ENCODE measurements at places on chromosomes 11 and 22.

GRCh38 chr22:40654522-40655167 lies 18.1 kb upstream of the MRTFA start:
- no peak for DNase-seq

- no peak for DNase-seq
These were observed 586 bp downstream of the OR56A5 start for GRCh38 chr11:5967708-5968107.

DNA sequence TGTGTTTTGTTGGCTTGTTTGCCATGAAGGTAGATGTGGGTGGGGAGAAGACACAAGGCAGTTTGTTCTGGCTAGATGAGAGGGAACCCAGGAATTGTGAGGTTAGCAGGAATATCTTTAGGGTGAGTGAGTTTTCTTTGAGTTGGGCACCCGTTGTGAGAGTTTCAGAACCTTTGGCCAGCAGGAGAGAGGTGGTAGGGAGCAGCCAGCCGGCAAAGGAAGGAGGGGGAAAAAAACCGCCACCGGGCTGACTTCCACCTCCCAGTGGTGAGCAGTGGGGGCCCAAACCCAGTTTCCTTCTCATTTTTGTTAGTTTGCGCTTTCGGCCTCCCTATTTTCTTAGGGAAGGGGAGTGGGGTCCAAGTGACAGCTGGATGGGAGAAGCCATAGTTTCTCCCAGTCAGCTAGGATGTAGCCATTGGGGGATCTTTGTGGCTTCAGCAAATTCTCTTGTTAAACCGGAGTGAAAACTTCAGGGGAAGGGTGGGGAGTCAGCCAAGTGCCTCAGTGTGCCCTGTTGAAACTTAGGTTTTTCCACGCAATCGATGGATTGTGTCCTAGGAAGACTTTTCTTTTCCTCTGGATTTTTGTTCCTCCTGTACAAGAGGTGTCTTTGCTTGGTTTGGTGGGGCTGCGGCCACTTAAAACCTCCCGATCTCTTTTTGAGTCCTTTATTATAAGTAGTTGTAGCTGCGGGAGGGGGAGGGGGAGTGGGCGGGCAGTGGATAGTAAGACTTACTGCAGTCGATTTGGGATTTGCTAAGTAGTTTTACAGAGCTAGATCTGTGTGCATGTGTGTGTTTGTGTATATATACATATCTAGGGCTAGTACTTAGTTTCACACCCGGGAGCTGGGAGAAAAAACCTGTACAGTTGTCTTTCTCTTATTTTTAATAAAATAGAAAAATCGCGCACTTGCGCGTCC lies 1.1 kb upstream of the GCAT start:
- no peak for DNase-seq

DNA sequence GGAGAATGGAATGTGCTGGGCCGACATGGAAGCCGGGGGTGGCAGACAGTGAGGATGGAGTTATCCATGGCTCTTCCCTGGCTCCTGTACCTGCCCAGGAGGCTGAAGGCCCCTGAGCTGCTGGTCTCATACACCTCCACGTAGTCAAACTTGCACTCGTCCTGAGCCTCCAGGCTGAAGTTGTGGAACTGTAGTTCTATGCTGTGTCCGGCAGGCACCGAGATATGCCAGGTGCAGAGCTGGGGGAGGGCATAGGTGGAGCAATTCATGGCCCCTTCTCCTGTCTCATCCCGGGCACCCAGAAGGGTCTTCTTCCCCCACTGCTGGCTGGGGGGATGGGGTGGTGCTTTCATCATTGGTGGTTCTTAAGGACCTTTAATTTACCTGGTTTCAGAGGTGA lies 2.8 kb downstream of the MFRP start:
- no peak for DNase-seq

DNA sequence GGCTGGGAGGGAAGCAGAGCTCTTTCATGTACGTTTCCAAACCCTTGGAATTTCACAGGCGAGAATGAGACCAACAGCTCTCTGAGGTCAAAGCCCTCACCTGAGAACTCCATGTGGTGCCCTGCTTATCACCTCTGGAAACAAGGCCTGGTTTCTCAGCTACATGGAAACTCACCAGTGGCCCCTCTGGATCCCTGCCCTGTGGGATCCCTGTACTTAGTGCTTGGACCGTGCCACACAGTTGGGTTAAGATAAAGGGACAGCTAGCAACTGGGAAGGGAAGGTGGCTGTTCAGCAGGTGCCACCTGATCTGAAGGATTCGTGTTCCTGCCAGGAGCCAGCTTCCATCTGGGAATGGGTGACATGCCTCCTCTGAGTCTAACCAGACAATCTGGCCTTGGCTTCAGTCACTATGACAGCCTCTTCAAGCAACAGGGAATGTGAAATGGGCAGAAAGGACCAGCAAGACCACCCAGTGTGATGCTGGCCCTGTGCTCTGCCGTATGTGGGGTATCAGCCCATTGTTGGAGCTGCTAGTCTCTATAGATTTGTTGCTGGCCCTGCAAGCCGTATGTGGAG lies 54.3 kb upstream of the BID start:
- no peak for DNase-seq

GRCh38 chr11:115642660-115643059 lies 138.4 kb upstream of the CADM1 start:
- no peak for DNase-seq

DNA sequence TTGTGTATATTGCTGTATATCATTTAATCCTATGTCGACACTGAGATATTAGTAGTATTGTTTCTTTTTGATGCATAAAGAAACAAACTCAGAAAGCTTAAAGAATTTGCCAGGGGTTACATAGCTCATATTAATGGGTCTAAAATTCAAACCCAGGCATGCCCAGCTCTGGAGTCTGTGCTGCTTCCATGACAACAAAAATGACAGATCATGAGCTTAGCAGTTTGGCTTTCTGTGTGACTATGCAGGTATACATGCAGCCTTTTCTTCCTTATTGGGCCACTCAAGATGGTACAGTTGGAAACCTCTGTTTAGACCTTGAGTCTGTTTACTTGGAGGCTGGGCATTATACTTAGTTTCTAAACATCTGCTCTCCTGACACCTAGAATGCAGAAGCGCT lies 220.5 kb upstream of the TENM4 start:
- DNase-seq, result no peak

DNA sequence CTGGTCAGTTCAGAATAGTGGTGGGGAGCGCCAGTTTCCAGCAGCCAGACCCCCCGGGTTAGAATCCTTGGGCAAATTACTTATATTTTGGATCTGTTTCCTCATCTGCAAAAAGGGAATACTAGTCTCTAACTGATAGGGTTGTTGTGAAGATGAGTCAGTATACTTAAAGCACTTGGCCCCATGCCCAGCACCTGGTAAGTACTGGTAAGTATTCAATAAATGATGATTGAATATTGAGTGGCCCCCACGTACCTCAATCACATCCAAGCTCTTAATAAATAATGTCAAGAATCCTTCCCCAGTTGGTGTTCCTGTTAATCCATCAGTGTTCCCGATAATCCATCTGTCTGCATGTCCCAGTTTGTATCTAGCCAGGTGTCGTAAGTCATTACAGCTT lies 12.1 kb downstream of the ACP2 start:
- DNase-seq, result no peak

- no peak for DNase-seq
These were observed 60.3 kb downstream of the ZC3H12C start for GRCh38 chr11:110153474-110153873.

- DNase-seq, result no peak
These were observed 74.3 kb downstream of the C11orf65 start for GRCh38 chr11:108393046-108393445.

- DNase-seq, result no peak
These were observed 8.7 kb upstream of the ABTB2 start for GRCh38 chr11:34366522-34366921.

DNA sequence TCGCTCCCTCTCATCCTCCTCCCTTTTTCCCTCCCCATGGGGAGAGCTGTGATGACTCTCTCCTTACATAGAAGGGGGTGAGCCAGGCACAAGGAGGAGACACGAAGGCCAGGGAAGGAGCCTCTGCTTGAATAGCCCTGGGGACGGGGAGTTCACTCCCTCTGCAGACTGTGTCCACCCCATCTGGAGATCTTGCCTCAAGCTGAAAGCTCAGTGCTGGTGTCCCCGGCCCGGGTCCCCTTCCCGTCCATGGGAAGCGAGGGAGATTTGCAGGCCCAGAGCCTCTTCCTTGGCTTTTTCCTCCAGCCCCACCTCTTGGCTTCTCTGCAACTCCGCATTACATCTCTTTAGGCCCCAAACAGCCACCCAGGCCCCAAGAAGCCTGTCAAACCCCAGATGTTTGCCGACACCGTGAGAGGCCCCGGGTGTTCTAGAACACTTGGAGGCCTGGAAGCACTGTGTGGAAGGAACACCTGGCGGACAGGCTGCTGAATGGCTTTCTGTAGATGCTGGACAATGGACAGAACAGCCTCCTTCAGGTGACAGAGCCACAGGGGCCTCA lies 32.3 kb downstream of the LINC01488 start:
- DNase-seq, result no peak

DNA sequence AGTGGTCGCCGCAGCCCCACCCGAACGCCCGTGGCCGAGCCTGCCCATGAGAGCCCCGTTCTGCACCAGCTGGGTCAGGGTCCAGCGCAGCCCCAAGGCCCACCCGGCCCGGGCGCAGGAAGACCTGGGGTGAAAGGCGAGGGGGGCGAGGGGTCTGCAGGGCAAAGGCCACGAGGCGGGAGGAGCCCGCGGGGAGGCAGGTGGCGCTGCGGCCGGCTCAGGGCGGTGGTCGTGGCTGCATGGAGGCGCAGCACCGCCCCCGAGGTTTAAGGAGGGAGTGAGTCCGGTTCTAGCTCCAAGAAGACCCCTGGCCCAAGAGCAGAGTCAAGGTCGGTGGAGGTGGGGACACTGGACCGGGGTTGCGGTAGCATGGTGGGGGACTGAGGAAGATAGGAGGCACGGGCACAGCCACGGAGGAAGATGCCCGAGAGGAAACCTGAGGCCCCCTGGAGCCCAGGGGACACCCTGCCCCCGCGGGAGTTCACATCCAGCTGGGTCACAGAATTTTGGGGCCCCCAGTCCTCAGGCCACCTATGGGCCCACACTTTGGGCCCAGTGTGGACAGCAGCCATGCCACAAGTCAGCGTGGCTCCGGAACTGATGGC lies 514 bp upstream of the HDAC10 start:
- no peak for DNase-seq

GRCh38 chr11:71237853-71238252 lies 14.5 kb downstream of the SHANK2 start:
- DNase-seq, result no peak

GRCh38 chr11:79897896-79898295 lies 457.1 kb upstream of the TENM4 start:
- no peak for DNase-seq

DNA sequence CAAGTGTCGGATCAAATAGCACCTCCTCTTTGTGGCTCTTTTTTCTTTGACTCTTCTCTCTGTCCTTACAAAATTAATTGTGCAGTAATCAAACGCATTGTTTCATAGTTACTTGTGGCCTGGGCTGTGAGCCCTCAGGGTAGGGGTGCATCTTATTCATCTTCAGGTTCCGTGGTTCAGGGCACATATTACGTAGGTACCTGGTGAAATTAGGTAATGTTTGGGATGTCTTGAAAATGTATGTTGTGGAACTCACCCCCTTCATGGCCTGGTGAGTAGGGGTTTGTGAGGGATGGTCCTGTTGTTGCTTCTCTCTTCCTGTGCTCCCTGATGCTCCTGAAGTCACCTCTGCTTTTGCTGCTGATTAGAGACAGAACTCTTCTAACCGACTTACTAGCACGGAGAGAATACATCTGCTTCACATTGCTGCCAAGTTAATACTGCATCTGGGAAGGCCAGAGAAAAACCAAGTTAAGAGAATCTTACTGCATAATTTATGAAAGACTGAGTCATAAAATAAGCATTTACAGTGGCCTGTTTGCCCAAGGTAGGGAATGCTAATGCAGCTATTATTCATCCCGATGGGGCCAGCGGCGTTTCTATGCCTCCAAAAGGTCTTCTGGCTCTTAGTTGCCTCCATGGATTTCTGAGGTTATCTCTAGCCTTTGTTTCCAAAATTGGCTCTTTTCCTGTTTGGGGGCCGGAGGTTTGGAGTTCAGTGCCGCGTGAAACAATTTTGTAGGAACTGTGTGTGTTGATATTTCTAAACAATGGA lies 66.9 kb downstream of the TBC1D22A start:
- no peak for DNase-seq

- DNase-seq, result no peak
These were observed 5.4 kb downstream of the TMPRSS13 start for GRCh38 chr11:117923773-117924172.

- no peak for DNase-seq
These were observed 16.0 kb upstream of the B4GALNT4 start for GRCh38 chr11:353179-353873.

DNA sequence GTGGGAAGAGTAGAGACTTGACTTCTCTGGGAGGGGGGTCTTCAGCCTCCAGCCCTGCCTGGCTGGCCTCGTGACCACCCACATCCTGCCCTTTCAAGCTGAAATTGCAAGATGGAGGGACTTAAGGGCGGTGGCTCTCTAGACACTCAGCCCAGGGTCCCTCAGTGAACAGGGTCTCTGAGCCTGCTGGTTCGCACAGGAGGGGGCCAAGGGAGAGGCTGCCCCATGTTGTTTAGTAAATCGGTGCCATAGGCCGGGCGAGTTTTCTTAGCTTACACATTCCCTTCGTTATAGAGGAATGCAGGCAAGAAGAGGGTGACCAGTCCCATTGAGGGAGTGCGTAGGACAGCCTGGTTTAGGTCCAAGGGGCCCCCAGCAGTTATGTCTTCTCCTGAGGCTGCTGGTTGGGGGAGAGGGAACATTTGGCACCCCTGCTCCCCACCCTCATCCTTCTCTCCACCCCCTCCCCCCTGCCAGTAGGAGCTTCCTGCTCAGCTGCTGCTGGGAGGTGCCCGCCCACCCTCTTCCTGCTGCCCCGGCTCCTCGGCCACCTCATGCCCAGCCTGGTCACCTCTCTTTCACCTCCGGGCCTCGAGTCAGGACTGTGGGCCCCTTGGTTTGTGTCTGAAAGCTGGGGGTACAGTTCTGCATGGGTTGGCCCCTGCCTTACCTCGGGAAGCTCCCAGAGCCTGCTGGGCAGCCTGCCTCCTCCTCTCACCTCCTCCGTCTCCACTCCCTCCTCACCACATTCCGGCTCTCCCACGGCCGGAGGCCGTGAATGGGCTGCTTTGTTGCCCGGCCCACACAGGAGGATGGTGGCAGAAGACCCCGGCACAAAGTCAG lies 3.9 kb downstream of the FRMD8 start:
- DNase-seq, result no peak

GRCh38 chr11:66459138-66459778 lies 7.4 kb upstream of the PELI3 start:
- DNase-seq, result no peak

Data from activated CD4-positive, CD25-positive, alpha-beta regulatory T cell (primary cell).